ENCODE measurements at places on chromosomes 2 and 18.

DNA sequence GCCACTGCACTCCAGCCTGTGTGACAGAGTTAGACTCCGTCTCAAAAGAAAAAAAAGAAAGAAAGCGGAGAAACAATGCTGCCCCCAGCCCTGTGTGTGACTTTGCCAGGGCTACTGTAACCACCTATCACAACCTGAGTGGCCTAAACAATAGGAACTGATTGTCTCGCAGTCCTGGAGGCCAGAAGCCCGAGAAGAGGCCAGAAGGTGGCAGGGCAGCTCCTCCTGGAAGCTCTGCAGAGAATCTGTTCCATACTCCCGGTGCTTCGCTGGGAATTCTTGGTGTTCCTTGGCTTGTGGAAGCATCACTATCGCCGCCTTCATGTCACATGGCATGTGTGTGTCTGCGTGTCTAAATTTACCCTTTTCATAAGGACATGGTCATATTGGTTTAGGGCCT is 14.4 kb upstream of the RAB17 start:
- DNase-seq, result no peak

GRCh38 chr2:181457741-181458425 is 697 bp downstream of the ITGA4 start:
- no peak for DNase-seq

GRCh38 chr2:151927501-151928221 is 99.4 kb upstream of the ARL5A start:
- no peak for DNase-seq

DNA sequence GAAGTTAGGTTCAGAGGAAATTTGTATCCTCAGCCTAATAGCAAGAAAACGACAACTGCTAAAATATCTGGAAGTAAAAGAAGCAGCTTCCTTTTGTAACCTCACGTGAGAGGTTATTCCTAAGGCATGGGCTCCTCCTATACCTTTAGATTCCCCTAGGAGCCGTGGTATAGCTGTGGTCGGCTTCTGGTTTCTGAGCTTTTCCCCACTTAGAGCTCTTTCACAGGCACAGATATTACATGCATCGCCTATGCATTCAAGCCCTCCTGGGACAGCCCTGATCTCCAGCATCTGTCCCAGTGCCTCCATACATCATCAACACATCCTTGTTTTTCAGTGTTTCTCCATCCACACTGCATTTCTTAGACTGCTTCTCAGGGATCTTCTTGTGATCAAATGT is 289.0 kb downstream of the ALPK2 start:
- no peak for DNase-seq

- DNase-seq, result no peak
These were observed 207.8 kb downstream of the ACKR3 start for GRCh38 chr2:236777408-236777807.

- no peak for DNase-seq
These were observed 544.3 kb downstream of the METTL4 start for GRCh38 chr18:2027016-2027415.

GRCh38 chr18:24127735-24128134 is 11.1 kb upstream of the CABYR start:
- no peak for DNase-seq

GRCh38 chr18:8735274-8735673 is 29.9 kb downstream of the MTCL1 start:
- no peak for DNase-seq

DNA sequence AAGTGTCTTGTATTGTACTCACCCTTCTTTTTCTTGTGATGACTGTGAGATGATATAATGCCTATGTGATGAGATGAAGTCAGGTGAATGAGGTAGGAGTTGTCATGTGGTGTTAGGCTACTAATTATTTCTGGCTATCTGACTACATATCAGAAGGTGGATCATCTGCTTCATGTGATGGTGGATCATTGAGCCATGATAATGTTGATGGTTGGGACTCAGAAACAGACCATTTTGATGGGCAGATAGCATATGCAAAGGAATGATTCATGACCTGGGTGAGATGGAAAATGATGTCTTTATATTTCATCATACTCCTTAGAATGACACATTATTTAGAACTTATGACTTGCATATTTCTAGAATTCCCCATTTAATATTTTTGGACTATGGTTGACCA is 19.5 kb downstream of the ANKRD30B start:
- DNase-seq, result no peak

DNA sequence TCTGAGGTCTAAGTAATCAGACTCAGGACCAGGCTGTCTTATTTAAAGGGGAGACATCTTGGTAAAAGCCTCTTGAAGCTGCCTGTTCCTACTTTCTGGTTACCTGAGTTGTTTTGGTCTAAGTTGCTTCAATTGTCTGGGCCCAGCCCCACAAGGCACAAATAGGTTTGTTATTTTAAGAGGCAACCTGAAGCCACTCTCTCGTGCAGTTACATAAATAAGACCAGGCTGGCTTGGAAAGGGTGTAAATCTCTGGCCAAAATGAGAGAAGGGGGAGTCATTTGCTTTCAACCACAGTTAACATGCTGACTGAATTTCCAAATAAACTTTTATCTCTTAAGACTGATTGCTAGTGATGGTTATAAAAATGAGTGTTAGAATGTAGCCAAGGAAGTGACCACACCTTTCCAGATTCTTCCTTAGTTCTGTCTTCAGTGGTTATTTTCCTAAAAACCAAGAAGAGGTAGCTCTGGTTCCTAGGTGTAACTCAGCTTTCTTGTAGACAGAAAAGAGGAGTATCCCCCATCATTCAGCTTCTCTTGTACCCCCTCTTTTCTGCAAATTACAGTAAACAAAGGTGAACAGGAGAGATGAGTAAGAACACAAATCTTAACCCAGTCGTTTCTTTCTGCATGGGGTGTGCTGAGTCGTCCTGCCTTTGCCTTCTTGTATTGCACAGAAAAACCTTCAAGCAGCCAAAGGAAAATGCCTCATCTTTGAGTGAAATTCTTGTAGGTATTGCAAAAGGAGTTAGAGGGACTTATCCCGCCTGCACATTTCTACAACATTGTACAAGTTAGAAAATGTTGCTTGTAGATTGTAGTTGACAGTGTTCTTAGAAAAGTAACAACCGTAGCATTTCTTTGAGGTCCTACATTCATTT is 161.5 kb upstream of the NT5C1B start:
- DNase-seq, result no peak

- DNase-seq, result no peak
These were observed 84.9 kb downstream of the DGKD start for GRCh38 chr2:233439191-233439590.

- no peak for DNase-seq
These were observed 788.4 kb downstream of the EPHA4 start for GRCh38 chr2:220783671-220784070.

GRCh38 chr18:644395-645004 is 13.0 kb upstream of the TYMS start:
- no peak for DNase-seq

DNA sequence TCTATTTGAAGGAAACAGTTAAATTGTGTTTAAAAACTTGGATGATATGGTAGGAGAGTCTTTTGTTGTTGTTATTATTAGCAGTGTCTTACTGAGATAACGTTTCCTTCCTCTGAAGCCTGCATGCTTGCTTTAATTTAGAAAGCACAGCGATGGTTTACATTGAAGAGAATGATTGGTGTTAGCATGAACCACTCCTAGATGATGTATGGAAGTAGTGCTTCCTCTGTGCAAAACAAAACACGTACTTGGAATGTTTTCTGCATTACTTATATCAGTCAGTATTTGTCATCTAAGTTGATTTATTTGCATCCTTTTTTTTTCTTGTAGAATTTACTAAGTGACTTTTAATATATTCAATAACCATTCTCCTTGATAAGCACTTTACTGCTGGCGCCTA is 89.0 kb downstream of the UGGT1 start:
- no peak for DNase-seq

DNA sequence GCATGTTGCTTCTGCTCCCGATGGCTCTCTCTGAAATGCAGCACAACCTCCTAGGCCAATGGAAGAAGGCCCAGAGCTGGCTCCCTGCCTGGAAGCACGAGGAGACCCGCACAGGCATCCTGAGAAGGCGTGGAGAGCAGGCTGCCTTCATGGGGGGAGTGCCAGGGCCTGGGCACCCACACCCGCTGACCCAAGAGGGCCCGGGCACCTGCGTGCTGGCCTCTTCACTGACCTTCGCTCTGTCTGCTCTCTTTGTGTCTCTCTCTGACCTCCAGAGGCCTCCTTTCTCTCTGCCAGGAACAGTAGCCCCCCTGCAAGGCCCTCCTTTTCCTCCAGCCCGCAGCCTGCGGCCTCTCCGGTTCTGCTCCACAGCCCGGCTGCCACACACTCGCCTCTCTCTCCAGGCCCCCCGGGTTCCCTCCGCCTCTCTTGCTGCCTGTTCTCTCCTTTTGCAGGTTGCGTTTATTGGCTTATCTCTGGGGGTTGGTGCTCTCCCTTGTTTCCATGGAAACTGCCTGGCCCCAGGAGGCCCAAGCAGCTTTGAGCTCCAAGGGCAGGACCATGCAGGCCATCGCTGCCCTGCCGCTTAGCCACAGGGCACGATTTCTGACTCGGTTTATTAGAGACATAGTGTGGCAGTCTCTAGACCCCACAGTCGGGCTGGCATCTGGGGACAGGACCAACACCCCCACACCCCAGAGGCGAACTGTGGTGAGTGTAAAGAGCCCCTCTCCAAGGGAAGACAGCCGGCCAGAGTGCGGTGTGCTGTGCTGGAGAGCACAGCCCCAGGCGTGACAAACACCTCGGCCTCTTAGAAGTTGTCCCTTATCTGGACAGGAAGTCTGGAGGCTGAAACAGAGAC is 1.7 kb downstream of the MZT2B start:
- no peak for DNase-seq

GRCh38 chr2:5696945-5697521 is 4.8 kb downstream of the SOX11 start:
- DNase-seq, result no peak

GRCh38 chr2:29950481-29950880 is 29.1 kb upstream of the ALK start:
- DNase-seq, result no peak

GRCh38 chr2:54522624-54523281 is 66.6 kb downstream of the SPTBN1 start:
- peak; percentile 59 for DNase-seq

- DNase-seq, result no peak
These were observed 17.8 kb upstream of the ATL2 start for GRCh38 chr2:38394903-38395341.

GRCh38 chr18:27235218-27235870 is 50.2 kb upstream of the CHST9 start:
- DNase-seq, result no peak

DNA sequence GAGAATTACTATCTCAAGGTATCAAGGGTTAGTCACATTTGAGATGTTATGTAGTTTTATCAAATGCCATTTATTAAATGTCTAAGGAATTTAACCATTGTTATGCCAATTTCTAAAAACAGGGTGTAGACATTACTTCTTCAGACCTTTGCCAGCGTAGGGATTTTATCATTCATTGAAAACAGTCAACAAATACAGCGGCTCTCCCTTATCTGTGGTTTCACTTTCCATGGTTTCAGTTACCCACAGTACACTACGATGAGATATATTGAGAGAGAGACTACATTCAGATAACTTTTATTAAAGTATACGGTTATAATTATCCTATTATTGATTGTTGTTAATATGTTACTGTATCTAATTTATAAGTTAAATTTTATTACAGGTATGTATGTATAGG is 234.7 kb downstream of the TMX3 start:
- DNase-seq, result no peak

GRCh38 chr2:171712051-171712450 is 24.8 kb downstream of the DYNC1I2 start:
- no peak for DNase-seq

DNA sequence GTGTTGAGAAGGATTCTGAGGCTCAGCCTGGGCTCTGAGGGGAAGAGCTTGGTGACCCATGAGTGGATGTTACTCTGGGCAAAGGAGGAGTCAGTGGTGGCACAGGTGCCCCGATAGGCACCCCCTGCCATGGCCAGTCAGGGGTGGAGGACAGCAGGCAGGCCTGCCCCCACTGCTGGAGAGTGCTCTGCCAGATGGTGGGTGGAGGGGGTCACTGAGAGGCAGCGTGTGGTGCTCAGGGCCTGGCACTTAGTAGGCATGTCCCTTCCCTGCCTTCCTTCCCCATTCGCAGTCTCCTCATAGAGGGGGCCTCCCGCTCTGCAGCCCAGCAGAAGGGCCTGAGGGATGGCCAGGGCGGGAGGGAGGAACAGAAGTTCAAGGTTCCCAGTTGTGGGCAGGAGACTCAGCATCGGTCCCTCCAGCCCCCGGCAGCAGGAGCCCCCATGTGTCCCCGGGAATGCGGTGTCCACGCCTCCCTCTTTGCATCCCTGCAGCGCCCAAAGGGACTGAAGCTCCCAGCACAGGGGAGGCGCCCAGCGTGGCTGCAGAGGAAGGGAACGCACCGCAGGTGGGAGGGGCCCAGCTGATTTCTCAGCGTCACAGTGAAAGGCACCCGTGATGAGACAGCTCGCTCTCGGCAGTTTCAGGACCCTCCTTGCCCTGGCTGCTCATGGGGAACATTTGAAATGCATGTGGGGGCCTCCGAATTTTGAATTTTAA is 5.7 kb upstream of the SNED1 start:
- DNase-seq, result no peak
